Stimulated activated CD8-positive, alpha-beta memory T cell treated with anti-CD3 and anti-CD28 coated beads, Interleukin-4, amount 100 ng/mL, for 1 hour (primary cell): ENCODE measurements at places on chromosomes 7 and 10.
A peak's percentile ranks its signal among the peaks of the same experiment; 100 is the strongest.

DNA sequence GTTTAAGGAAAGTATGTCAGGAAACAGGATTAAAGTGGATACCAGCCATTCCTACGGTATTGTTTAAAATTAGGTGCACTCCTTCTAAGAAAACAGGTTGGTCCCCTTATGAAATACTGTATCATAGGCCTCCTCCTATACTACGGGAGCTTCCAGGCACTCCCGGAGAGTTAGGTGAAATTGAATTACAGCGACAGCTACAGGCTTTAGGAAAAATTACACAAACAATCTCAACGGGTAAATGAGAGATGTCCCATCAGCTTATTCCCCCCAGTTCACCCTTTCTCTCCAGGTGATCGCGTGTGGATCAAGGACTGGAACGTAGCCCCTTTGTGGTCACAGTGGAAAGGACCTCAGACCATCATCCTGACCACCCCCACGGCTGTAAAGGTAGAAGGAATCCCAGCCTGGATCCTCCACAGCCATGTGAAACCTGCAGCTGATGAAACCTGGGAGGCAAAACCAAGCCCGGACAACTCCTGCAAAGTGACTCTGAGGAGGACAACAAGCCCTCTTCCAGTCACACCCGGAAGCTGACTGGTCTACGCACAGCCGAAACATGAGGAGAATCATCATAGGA is 25.1 kb upstream of the GHITM start:
- DNase-seq, result no peak

DNA sequence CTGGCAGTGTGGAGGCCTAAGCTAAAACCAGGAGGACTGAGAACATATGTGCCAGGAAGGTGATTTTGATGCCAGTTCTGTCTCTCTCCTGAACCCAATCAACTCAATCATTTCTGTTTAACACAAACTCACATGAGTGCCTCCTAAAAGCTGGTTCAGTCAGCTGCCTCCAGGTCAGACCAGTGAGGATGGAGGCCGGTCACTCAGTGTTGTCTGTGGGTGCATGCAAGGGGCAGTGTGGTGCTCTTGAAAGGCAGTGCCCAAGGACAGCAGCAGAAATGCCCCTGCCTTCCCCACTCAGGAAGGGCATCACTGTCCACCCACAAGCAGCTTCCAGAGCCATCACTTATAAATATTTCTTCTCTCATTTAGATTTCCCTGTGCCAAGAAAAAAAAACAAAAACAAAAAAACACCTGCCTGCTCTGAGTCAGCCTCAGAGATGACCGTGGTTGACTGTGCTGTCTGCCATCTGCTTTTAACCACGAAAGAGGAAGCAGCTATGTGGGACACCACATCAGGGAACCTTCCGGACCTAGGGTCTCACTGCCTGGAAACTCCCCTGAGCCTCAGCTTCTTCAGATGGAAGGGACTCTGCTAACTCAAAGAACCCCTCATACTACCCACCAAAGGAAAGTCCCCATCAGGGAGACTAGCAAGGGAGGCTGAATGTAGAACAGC is 39.1 kb downstream of the VOPP1 start:
- DNase-seq, result peak; percentile 32

GRCh38 chr7:102967798-102968197 is 55.0 kb downstream of the LRRC17 start:
- no peak for DNase-seq

DNA sequence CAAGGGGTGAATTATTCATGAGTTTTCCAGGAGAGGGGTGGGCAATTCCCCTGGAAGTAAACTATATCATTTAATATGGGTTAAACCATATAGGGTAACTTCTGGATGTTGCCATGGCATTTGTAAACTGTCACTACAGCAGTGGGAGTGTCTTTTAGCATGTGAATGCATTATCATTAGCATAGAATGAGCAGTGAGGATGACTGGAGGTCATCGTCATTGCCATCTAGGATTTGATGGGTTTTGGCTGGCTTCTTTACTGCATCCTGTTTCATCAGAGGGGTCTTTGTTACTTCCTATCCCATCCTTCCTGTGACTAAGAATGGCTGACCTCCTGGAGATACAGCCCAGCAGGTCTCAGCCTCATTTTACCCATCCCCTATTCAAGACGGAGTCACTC is 139.5 kb upstream of the PRKCQ start:
- DNase-seq, result no peak

GRCh38 chr10:70815504-70816219 is at the start of gene SGPL1:
Gene SGPL1 (plus strand): TSS chr10:70815948. CDS start chr10:70816854, 906 bp downstream.
- peak; percentile 64 for DNase-seq

DNA sequence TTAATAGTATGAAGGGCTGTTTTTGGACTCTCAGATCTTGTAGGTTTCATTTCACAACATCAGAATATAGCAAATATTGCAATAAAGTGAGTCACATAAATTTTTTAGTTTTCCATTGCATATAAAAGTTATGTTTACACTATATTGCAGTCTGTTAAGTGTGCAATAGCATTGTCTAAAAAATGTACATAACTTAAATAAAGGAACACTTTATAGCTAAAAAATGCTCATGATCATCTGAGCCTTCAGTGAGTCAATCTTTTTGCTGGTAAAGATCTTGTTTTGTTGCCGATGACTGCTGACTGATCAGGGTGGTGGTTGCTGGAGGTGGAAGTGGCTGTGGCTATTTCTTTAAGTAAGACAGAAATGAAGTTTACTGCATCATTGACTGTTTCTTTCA is 42.0 kb downstream of the ABCA13 start:
- no peak for DNase-seq

DNA sequence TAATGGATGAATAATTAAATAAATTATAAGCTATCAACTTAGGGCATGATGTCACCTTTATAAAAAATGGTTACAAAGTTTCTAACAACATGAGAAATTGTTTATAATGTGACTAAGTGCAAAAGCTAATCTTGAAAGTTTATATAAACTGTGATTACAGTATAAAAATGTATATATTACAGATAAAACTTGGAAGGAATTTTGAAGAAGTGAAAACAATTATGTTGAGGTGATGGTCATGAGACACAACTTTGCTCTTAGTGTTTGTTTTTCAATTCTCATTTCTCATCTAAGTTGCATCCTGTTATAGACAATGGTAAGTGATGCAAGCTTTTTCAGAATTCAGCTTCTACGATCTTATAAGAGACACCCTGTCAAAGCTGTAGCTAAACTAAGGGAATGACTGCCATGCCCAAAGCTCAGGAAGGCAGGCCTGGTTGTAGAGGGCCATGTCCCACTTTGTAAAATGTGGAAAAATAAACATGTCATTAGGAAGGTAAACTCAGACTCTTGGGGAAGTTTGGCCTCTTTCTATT is 23.9 kb downstream of the MACC1 start:
- no peak for DNase-seq

DNA sequence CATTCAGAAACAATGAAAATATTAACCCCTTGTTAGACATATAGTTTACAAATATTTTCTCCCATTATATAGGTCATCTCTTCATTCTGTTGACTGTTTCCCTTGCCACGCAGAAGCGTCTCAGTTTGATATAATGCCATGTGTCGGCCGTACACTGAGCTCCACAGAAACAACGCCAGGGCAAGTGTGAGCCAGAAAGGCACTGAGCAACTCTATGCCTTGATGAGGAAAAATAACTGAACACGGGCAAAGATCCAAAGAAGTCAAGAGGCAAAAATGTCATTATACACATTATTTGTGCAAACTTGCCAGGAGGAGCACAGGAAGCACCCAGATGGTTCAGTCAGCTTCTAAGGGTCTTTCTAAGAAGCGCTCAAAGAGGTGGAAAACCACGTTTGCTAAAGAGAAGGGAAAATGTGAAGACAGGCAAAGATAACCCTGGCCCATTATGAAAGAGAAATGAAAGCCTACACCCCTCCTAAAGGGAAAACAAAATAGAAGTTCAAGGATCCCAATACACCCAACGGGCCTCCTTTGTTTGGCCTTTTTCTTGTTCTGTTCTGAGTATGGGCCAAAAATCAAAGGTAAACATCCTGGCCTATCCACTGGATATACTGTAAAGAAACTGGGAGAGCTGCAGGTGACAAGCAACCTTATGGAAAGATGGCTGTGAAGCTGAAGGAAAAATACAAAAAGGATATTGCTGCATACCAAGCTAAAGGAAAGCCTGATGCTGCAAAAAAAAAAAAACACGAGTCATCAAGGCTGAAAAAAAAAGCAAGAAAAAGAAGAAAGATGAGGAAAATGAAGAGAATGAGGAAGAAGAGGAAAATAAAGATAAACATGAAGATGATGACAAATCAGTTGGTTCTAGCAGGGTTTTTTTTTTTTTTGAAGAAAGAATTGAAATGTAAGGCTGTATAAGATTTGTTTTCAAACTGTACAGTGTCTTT is 15.5 kb downstream of the ARHGAP12 start:
- no peak for DNase-seq

DNA sequence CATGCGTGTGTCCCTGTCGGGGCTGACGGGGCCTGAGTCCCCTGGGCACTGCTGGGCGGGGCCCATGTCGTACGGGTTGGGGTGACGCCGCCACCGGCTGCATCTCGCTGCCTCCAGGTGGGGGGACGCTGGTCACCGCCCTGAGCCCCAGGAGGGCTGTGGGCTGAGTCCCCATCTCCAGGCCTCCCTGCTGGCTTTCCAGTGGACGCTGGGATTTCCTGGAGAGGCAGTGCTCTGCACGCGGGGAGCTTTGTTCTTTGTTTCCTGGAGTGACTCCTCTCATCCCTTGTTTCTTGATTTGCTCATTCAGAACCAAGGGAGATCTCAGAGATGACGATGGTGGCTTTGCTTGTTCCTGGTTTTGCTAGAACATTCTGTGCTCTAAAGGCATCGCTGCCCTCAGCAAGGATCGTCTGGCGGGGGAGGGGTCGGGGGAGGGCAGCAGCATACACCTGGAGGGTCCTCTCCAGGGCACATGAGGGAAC is 21.0 kb downstream of the PWWP2B start:
- DNase-seq, result no peak

DNA sequence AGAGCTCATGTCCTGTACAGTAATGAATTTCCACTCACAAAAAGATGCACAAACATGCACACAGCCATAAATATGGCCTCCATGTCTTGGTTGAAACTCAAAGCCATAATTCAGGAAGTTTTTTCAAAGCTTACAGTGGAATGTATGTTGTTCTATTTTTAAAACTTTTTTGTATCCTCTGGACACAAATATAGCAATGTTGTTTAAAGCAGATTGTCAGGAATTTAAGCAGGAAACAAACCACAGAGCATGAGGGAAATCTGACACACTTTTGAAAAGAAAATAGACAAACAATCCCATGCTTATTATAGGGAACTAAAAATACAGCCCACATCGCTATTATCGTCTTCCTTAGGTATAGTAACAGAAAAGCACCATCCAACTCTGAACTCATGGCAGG is 21.5 kb downstream of the LRRN3 start:
- DNase-seq, result no peak

DNA sequence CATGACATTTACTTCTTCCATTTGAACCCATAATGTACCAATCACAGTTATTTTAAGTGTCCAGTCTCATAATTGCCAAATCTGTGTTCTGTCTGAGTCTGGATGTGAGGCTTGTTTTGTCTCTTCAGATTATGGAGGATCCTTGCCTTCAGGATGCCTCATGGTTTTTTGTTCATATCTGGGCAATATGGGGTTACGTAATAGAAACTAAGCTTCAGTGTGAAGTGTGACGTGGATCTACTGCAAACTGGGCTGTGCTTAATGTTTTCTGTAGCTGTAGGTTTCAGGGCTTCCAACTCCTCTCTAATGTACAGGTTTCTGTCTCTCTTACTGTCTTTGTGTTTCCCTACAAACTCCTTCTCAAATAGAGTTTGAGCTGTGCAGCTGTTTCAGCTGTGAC is 223.7 kb upstream of the ADARB2 start:
- no peak for DNase-seq

DNA sequence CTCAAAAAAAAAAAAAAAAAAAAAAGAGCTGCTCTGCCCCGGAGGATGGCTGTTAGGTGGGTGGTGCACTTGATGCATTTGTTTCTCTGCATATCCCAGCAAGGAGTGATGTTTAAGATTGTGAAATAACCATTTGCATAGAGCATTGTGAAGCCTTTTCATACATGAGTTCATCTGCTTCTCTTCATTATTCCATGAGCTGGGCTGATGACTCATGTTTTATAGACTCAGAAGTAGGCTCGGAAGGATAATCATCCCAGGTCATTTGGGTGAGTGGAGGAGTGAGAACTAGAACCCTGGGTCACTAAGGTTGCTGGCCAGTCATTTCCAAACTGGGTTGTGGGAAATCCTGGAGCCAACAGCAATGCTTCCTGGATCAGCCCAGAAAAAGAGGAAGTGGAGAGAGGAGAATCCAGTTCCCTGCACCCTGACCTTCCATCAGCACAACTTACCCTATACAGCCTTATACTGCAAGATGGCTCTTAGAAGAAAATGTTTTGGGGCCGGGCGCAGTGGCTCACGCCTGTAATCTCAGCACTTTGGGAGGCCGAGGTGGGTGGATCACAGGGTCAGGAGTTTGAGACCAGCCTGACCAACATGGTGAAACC is 45.3 kb downstream of the TACC2 start:
- DNase-seq, result no peak

- no peak for DNase-seq
Observed at GRCh38 chr7:48943279-48943990, 19.1 kb downstream of the CDC14C start.

GRCh38 chr7:83684928-83685327 is 36.0 kb upstream of the SEMA3E start:
- DNase-seq, result no peak

DNA sequence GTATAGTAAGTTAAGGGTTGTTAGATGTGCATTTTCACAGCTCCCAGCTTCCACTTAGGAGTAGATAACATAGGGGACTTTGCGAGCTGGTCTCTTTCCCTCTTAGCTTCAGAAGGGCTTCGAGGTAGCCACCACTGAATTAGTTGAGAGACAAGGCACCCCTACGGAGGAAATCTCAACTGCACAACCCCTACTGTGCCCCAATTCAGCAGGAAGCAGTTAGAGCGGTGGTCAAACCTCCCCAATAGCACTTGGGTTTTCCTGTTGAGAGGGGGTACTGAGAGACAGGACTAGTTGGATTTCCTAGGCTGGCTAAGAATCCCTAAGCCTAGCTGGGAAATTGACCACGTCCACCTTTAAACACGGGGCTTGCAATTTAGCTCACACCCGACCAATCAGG is 1.1 kb upstream of the HERPUD2 start:
- no peak for DNase-seq

GRCh38 chr10:92407305-92408016 is 116.5 kb downstream of the MARCHF5 start:
- no peak for DNase-seq
